NCI-H2171 (cell line): ENCODE measurements at places on chromosomes 13 and 19.

- DNase-seq: no peak
Measured at GRCh38 chr13:102598061-102598460, 1.3 kb downstream of the TPP2 start.

DNA sequence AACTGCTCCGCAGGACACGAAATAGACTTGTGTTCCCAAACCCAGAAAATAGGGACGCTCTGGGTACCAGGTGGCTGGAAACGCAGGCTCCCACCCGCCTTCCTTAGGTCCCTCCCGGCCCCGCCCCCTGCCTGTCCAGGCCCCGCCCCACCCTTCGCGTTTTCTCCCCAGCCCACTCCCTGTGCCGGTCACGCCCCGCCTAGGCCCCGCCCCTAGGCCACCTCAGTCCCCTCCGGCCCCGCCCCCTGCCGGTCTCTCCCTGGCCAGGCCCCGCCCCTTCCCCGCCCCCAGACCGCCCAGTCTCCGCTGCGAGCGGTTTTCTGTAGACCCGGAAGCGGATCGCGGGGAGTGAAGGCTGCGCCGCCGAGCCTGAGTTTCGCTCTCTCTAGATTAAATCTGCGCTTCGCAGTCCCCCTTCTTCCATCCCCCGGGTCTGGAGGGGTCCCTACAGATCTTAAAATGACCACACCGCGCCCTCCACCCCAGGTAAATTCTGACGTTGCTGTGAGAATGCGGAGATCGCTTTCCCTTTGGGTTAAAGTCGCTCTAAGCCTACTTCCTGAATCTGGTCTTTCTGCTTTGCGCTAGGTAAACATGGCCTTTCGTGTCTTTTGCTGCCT is 3.7 kb upstream of the ZNF665 start:
- peak; percentile 55 for DNase-seq

- DNase-seq: no peak
Measured at GRCh38 chr13:80821466-80821865, 480.5 kb upstream of the SPRY2 start.

DNA sequence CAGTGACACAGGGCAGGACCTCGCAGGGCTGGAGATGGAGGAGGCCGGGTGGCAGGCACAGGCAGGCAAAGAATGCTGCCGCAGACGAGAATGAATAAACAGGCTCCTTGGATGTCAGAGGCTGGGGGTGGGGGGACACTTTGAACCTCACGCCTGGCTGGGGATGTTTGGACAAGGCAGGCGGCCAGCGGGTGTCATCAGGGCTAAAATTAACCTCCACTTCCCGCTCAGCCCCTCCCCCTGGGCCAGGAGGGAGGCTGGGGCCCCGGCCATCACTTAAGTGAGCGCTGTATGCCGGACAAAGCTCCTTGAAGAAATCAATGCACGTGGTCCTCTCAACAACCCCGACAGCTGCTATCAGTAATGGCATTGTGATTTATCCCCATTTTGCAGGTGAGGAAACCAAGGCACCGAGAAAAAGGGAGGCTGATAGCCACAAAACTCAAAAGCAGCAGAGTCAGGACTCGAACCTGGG is 10.3 kb upstream of the FUT5 start:
- DNase-seq: no peak

- DNase-seq: no peak
Measured at GRCh38 chr19:38120471-38121025, 103.5 kb downstream of the DPF1 start.

- no peak for DNase-seq
Measured at GRCh38 chr13:88824218-88824617, 1153.0 kb downstream of the SLITRK5 start.

- DNase-seq: no peak
Measured at GRCh38 chr13:98506322-98506721, 70.6 kb downstream of the STK24 start.

GRCh38 chr19:54415208-54415900 is at the start of gene TTYH1:
TTYH1 (plus strand) TSS chr19:54415464; CDS start chr19:54415553, 89 bp downstream.
- DNase-seq: no peak

- DNase-seq: no peak
Measured at GRCh38 chr13:110902370-110902769, 12.5 kb downstream of the ANKRD10 start.

GRCh38 chr13:109243311-109243951 is 543.0 kb downstream of the IRS2 start:
- no peak for DNase-seq

GRCh38 chr19:1862068-1862423 is 1.3 kb downstream of the KLF16 start:
- no peak for DNase-seq

DNA sequence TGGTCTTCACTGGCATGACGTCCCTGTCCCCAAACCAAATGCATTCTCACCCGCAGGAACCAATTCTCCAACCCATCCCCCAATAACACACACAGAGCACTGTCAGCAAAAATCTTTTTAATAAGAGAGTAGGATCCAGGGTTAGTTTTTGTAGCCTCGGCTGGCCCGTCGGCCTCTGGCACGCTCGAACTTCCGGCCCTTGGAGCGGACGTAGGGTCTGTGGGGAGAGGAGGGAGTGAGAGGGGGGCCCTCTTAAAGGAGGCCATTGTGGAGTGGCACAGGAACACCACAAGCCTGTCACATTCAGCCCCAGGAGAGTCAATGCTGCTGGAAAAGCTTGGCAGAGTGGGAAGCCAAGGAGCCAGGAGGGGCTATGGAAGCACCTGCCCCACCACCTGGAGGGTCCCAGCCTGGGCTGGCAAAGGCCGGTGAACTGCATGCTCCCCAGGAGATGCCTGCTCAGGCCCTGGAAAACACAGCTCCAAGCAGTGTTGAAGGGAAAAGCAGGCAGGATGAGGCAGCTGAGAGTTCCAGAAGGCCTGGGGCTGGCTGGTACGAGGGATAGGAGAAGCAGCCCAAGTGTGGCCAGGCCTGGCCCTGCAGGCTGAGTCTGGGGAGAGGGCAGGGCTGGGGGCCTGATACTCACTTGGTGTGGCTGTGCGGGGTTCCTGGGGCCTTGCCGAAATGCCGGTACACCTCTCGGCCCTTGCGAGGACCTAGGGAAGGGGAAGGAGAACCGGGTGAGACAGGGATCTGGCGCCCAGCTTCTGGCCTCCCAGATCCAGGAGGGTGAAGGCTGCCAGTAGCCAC is 560 bp upstream of the FAM83E start:
- no peak for DNase-seq

GRCh38 chr19:16301999-16302694 is 22.5 kb upstream of the KLF2 start:
- no peak for DNase-seq

DNA sequence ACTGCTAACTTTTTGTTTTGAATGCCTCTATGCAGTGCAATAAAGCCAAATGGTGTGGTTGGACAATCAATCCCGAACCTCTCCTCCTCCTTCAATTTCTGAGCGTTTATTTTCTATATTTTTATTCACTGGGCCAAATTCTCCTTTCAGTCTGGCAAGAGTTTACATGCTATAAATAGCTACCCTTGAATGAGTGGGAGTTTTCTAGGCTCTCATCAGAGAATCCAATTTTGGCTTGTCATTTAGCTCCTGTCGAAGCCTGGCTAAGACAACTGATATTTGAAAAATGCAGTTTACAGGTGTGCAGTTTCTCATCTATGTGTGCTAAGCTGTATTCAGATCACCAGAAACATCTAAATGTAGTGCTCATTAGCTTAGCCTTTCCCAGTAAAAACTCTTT is 61.8 kb downstream of the OLFM4 start:
- no peak for DNase-seq
